ENCODE measurements at places on chromosomes 3 and 15. TPM values are rescaled to one million over a fixed set of nuclear protein-coding genes. Genes with fewer than 3 reads are reported as not detected.

Gene CRABP1
- polyA plus RNA-seq = 0.62 TPM

Gene RLBP1
- not detected for polyA plus RNA-seq

Gene LRRK1
- 5.5 TPM for polyA plus RNA-seq

Gene CTXN2
- not detected for polyA plus RNA-seq

Gene CRYGS
- 6.6 TPM for polyA plus RNA-seq

Gene CYP1A1
- polyA plus RNA-seq = 0.20 TPM

DNA sequence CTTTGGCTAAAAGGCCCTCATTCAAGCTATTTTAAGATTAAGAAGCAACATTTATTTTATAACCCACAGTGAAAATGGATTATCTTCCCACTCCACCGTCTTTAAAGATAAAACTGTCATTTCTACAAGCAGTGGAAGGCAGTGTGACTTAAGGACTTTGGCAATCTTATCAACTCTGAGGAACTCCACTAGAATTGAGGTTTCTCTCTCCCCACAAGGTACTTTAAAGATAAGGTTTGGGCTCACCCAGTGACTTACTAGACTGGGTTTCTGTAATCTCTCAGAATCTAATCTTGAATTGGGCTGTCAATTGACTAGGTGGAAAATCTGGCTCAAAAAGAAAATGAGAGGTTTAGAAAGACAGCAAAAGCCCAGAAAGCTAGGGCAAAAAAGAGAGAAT lies 21.7 kb downstream of the ZNF385D start:
- no peak overlapping the region for H3K4me3 ChIP-seq
- DNase-seq = no peak
- H3K36me3 ChIP-seq = no peaks in the 10 kb centered on the region
- no peaks in the 10 kb centered on the region for H3K4me1 ChIP-seq
- no peak overlapping the region for H3K27ac ChIP-seq
- H3K27me3 ChIP-seq = no peaks in the 10 kb centered on the region

GRCh38 chr3:4748701-4749378 lies 230.4 kb upstream of the BHLHE40 start:
- peaks cover 47% of the 10 kb centered on the region for H3K4me1 ChIP-seq
- no peak for DNase-seq
- no peaks in the 10 kb centered on the region for H3K27me3 ChIP-seq
- no peak overlapping the region for H3K4me3 ChIP-seq

DNA sequence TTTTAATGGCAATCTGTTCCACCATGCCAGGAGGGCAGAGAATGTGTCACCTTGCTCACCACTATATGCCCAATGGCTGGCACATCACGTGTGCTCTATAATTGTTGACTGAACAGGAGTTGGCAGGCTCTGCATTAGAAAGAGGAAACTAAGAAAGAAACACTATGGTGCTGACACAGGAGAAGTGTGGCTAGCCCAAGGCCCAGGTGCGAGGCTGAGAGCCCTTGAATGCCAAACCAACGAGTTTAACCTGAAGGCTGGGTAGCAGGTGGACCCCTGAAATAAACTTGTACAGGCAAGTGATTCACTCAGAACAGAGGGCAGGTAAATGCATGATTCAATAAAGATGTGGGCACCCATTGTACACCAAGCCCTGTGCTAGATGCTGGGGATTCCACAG lies 2.4 kb downstream of the CHCHD4 start:
- no peak for DNase-seq
- no peaks in the 10 kb centered on the region for H3K27me3 ChIP-seq
- H3K27ac ChIP-seq = no peak overlapping the region
- no peaks in the 10 kb centered on the region for H3K36me3 ChIP-seq
- H3K4me1 ChIP-seq = peaks cover 54% of the 10 kb centered on the region
- no peak overlapping the region for H3K4me3 ChIP-seq

GRCh38 chr3:179348325-179349013 lies 960 bp downstream of the MFN1 start:
- peak overlapping the region; percentile 90 for H3K4me3 ChIP-seq
- no peak for DNase-seq
- H3K27ac ChIP-seq = peak overlapping the region; percentile 89
- no peaks in the 10 kb centered on the region for H3K27me3 ChIP-seq
- H3K36me3 ChIP-seq = peaks cover 29% of the 10 kb centered on the region
- peaks cover 14% of the 10 kb centered on the region for H3K4me1 ChIP-seq

DNA sequence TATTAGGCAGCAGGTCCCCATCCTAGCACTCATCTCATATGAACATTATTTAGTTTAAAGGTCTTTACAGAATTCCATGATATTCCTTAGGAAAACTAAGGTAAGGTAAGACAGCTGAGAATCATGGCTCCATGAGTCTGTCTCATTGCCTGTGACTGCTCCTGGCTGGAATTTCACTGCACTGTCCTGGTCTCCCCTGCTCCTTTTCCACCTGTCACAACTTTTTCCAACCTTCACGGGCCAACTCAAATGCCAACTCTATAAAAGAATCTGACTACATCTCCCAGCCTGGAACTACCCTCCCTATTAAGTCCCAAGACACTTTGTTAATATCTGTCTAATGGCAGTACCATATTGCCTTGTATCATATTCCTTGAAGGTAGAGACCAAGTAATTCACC lies 7.6 kb downstream of the CNBP start:
- no peak overlapping the region for H3K27ac ChIP-seq
- H3K4me1 ChIP-seq = peaks cover 90% of the 10 kb centered on the region
- no peak overlapping the region for H3K4me3 ChIP-seq
- no peak for DNase-seq
- H3K27me3 ChIP-seq = no peaks in the 10 kb centered on the region

- no peak overlapping the region for H3K4me3 ChIP-seq
- H3K36me3 ChIP-seq = no peaks in the 10 kb centered on the region
- H3K27ac ChIP-seq = no peak overlapping the region
- H3K4me1 ChIP-seq = no peaks in the 10 kb centered on the region
- no peak for DNase-seq
These were observed 611.2 kb upstream of the GRM7 start for GRCh38 chr3:6249679-6250078.

- no peak overlapping the region for H3K27ac ChIP-seq
- H3K27me3 ChIP-seq = no peaks in the 10 kb centered on the region
- peak; percentile 72 for DNase-seq
These were observed 45.6 kb downstream of the DLEC1 start for GRCh38 chr3:38084334-38085310.

DNA sequence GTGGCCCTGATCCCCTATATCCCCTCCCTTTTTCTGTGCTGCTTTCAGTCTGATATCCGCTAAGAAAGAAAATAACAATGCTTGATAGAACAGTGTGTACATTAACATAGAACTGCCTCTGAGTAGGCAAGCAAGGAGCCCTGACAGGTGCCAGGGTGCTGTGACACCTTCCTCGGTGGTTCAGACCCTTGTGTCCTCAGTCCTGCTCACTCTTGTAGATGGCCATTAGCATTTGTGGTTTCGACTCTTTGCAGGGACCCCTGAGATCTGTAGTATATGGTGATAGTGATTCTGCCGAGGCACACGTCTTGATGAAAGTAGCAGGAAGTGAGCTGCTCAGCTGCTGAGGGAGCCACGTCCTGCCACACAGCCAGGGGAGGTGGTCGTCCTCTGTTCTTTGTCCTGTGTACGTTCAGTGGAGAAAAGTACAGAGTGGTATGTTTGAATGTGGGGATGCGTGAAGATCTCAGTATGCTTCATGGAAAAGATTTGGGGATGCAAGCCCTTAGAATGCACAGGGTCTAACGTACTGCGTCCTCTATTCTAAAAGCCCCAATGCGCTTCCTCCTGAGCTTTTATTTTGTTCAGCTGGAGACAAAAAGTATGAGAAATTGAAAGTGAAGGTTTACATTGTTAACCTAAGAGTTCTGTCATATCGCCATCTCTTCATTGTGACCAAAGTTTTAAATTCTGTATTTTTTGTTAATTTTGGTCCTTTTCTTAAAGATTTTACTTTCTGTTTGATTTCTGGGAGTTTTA lies 35.4 kb downstream of the PXYLP1 start:
- H3K4me3 ChIP-seq = peak overlapping the region; percentile 13
- H3K27me3 ChIP-seq = no peaks in the 10 kb centered on the region
- DNase-seq = no peak
- peaks cover 4% of the 10 kb centered on the region for H3K4me1 ChIP-seq
- peaks cover under 1% of the 10 kb centered on the region for H3K36me3 ChIP-seq

GRCh38 chr3:23368731-23369130 lies 165.6 kb downstream of the UBE2E2 start:
- DNase-seq = no peak
- no peak overlapping the region for H3K4me3 ChIP-seq
- no peaks in the 10 kb centered on the region for H3K4me1 ChIP-seq
- no peak overlapping the region for H3K27ac ChIP-seq
- no peaks in the 10 kb centered on the region for H3K27me3 ChIP-seq
- H3K36me3 ChIP-seq = no peaks in the 10 kb centered on the region

DNA sequence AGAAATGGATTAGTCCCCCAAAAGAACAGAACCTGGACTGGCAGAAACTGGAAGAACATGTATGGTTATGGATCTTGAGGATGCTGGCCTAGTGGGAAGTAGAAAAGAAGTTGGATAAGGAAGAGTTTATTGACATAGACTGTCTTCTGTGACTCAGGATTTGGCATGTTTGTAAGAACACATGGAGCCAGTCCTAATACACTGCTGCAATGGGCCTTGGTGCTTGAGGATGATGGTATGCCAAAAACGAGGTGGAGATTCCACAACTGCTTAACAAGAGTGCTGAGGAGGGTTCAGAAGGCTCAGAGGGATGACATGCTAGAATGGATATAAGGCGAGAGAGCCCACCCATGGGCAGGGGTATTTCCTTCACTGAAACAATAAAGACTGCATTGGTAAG lies 22.4 kb downstream of the LZTFL1 start:
- no peaks in the 10 kb centered on the region for H3K27me3 ChIP-seq
- H3K4me3 ChIP-seq = no peak overlapping the region
- H3K4me1 ChIP-seq = peaks cover 36% of the 10 kb centered on the region

GRCh38 chr15:91927585-91927984 lies 74.1 kb downstream of the SLCO3A1 start:
- H3K36me3 ChIP-seq = no peaks in the 10 kb centered on the region
- DNase-seq = no peak
- peaks cover 6% of the 10 kb centered on the region for H3K4me1 ChIP-seq
- no peak overlapping the region for H3K27ac ChIP-seq

GRCh38 chr3:126781406-126781805 lies 77.4 kb downstream of the CHCHD6 start:
- peak; percentile 40 for DNase-seq
- no peaks in the 10 kb centered on the region for H3K27me3 ChIP-seq
- H3K27ac ChIP-seq = no peak overlapping the region
- no peaks in the 10 kb centered on the region for H3K36me3 ChIP-seq
- H3K4me3 ChIP-seq = no peak overlapping the region
- H3K4me1 ChIP-seq = peaks cover 12% of the 10 kb centered on the region

- H3K27me3 ChIP-seq = no peaks in the 10 kb centered on the region
- no peaks in the 10 kb centered on the region for H3K4me1 ChIP-seq
- no peak for DNase-seq
These were observed 20.4 kb downstream of the COLQ start for GRCh38 chr3:15501126-15501525.

DNA sequence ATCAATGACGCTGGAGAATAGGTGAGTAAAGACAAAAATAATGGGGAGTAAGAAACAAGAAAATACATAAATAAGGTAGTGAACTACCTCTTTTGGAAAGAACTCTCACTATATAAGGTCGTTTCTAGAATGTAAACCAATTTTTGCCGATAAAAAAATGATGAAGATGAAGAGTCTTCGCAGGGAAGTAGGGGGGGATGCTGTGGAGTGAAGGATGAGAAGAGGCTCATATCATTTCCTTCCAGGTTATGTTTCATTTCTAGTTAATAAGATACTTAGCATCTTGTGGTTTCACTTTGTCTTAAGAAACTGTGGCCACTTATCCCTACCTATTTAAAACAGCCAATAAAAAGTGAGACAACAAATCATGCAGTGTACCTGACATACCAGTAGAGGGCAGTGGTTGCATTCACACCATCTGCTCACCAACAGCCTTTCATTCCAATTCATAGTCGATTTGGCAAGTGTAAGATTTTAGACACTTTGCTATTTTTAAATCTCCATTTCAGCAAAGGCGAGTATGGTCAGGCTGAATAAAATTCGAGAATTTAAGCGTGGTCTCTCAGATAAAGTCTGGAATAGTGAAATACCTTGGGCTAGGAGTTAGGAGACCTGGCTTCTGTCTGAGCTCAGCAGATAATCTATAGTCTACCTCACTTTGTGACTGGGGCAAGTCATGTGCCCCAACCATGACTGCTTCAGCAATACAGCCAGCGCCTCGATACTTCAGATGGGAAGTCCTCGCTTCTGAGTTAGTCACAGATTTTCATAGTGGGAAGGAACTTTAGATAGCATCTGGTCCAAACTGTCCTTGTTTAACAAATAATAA lies 28.9 kb upstream of the ICE2 start:
- DNase-seq = peak; percentile 38
- no peaks in the 10 kb centered on the region for H3K27me3 ChIP-seq
- no peak overlapping the region for H3K27ac ChIP-seq
- peaks cover 45% of the 10 kb centered on the region for H3K36me3 ChIP-seq
- no peak overlapping the region for H3K4me3 ChIP-seq

GRCh38 chr3:2680236-2680635 lies 429.9 kb downstream of the IL5RA start:
- DNase-seq = no peak
- no peaks in the 10 kb centered on the region for H3K36me3 ChIP-seq
- H3K27ac ChIP-seq = no peak overlapping the region
- H3K27me3 ChIP-seq = no peaks in the 10 kb centered on the region
- H3K4me1 ChIP-seq = no peaks in the 10 kb centered on the region
- no peak overlapping the region for H3K4me3 ChIP-seq

DNA sequence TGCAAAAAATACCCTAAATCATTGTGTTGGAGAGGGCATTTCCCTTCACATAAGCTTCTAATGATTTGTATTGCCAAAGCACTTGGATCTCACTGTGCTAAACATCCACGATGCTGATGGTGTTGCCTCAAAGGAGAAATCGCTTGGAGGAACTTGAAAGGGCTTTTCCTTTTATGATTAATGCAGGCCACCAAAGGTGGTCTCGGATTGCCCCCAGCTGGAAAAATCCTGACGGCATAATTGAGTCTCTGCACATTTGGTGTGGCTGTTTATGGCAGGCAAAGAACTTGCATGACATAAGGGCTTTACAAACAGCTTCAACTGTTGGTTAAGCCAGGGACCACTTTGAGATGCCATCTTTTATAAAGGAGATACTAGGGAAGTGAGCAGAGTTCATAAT lies 664.0 kb upstream of the ADAMTS9 start:
- no peak overlapping the region for H3K4me3 ChIP-seq
- no peak for DNase-seq
- H3K36me3 ChIP-seq = peaks cover 7% of the 10 kb centered on the region
- H3K27me3 ChIP-seq = peaks cover 5% of the 10 kb centered on the region

- DNase-seq = peak; percentile 20
- H3K27ac ChIP-seq = no peak overlapping the region
- H3K36me3 ChIP-seq = no peaks in the 10 kb centered on the region
- H3K27me3 ChIP-seq = no peaks in the 10 kb centered on the region
These were observed 87.8 kb downstream of the C3orf85 start for GRCh38 chr3:109224333-109224732.

GRCh38 chr3:11339541-11339940 lies 67.3 kb downstream of the ATG7 start:
- H3K4me3 ChIP-seq = no peak overlapping the region
- no peak for DNase-seq
- no peaks in the 10 kb centered on the region for H3K4me1 ChIP-seq
- H3K36me3 ChIP-seq = peaks cover 4% of the 10 kb centered on the region

DNA sequence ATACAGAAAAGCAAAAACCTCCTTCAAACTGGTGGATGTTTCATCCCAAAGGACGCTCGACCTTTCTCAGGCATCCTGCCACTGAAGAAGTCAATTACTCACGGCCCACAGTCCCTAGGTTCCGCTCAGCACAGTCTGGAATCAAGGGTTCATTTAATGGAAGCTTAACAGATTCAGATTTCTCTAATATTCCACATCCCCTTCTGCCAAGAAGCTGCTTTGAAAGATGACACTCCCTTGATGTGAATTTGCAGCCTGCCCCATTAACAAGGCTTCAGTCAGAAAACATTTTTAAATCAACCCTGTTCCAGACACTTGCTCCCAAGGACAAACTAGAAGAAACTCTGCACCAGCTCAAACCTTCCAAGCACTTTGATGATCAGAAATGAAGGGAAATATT lies 81.2 kb downstream of the LIPC start:
- DNase-seq = no peak
- H3K27ac ChIP-seq = no peak overlapping the region
- H3K4me1 ChIP-seq = peaks cover 6% of the 10 kb centered on the region
